Stimulated activated CD4-positive, alpha-beta T cell treated with anti-CD3 and anti-CD28 coated beads, Interleukin-4, amount 100 ng/mL, for 24 hours (primary cell): ENCODE measurements at places on chromosomes 2 and 18.

GRCh38 chr2:185522472-185522871 is 216.1 kb upstream of the FSIP2 start:
- no peak for DNase-seq

DNA sequence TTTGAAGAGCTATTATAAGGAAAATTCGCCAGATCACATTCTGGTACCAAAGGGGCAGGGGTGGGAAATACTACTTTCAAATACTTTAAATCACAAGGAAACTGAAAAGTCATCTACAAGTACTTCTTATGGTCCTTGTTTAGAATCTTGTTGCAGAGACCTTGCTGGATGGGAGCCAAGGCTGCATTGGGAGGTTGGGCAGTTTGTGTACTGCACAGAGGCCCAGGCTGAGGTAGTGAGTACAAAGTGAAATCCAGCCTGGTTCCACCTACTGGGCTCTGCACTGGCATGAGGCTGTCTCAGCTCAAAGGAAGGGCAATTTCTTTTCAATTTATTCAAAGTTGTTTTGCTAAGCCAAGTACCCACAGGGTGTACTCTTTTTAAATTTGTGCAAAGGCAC is 140.3 kb upstream of the DLX2 start:
- no peak for DNase-seq

GRCh38 chr2:213609570-213610170 is 325.4 kb downstream of the SPAG16 start:
- DNase-seq, result no peak

DNA sequence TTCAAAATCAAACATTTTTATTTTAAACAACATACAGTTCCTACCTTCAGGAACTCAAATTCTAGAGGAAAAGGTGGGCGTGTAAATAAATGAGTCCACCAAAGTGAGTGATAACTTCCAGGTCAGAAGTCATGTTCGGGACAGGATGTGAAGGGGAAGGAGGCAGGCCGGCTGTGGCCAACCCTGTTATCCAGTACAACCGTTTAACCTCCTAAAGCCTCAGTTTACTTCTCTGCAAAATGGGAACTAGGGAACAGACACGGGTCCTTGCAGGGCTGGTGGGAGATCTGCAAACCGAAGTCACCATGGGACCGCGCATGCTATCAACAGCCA is 373 bp downstream of the EIPR1 start:
- DNase-seq, result peak; percentile 52

- no peak for DNase-seq
These were observed 124.9 kb downstream of the CSRNP3 start for GRCh38 chr2:165594231-165594934.
